ENCODE measurements at places on chromosomes 11 and 22.

DNA sequence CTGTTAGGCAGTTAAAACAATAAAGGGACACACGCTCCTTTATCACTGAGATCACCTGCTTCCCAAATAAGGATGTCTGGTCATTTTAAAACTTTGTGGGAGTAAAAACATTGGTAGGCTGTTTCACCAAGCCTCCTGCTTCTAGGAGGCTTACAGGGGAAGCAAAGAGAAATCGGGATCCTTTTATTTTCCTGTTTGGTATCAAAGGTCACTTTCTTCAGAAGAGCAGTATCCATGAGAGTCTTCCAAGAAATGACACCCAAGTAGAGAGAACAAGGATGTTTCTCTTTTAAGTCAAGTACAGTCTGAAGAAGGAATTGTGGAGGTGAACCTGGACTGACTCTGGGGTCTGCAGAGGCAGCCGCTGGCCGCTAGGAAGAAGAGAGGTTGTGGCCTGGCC, 36.9 kb upstream of the BID start:
- no peak for DNase-seq

- DNase-seq: no peak
Measured at GRCh38 chr22:35840302-35840739, 122.6 kb downstream of the APOL5 start.

DNA sequence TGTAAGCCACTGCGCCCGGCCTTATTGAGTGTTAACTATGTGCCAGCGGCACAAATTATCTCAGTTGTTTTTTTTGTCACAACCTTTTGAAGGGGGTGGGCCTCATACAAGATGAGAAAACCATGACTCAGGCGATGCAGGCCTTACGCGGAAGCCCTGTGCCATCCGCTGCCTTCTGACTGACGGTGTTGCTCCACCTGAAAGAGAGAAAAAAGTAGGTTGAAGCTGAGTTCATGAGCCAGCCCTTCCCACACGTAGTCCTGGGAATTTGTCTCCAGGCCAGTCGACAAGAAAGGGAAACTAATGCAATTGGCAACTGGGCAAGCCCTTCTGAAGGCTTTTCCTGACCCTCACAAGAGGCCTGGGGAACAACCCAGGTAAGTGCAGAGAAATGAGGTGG, 96.9 kb upstream of the CRYBB3 start:
- DNase-seq: no peak

- no peak for DNase-seq
Measured at GRCh38 chr11:94844031-94844430, 75.9 kb downstream of the AMOTL1 start.

DNA sequence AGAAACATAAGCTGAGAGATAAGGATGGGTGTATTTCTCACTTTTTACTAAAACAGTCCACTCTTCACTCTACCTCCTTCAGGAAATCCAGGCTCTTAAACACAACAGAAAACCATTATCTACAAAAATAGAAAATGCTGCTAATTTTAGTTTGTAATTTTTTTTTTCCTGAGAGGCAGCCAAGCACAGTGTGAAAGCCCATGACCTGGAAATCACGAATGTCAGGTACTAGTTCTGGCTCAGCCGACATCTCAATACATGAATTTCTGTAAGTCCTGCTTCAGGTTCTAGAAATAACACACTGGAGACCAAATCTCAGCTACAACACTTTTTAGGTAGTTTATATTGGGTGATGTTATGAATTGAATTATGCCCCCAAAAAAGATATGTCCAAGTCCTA, 308.9 kb downstream of the KCNA4 start:
- no peak for DNase-seq

GRCh38 chr11:124915541-124916369, 3.3 kb upstream of the HEPN1 start:
- no peak for DNase-seq

DNA sequence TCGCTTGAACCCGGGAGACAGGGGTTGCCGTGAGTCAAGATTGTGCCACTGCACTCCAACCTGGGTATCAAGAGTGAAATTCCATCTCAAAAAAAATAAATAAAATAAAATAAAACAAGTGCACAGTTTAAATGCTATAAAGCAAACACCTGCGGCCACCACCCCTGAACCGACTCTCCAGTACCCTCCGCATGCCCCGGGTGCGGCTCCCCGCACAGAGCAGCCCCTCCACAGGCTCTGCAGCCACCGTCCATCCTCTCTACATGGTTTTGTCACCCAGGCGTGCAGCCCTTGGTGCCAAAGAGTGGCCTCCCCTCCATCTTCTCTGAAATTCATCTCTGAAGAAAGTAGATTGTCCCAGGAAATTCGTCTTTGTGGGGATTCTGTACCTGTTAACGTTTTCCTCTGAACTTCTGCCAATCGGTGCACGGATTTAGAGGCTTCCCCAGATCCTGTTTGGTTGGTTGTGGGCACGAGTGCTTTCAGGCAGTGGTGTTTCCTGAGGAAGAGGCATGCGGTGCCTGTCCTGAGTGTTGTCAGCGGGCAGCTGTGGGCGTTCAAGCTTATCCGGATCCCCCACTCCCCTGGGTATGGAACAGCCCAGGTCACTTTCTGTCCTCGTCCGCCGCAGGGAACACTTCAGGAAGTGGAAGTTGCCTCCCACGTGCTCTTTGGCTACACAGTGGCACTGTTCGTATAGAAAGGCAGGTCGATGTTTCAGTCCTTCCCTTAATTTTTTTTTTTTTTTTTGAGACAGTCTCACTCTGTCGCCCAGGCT, 4.1 kb downstream of the MIOX start:
- no peak for DNase-seq

GRCh38 chr11:12704049-12704448, 29.8 kb downstream of the TEAD1 start:
- DNase-seq: no peak

DNA sequence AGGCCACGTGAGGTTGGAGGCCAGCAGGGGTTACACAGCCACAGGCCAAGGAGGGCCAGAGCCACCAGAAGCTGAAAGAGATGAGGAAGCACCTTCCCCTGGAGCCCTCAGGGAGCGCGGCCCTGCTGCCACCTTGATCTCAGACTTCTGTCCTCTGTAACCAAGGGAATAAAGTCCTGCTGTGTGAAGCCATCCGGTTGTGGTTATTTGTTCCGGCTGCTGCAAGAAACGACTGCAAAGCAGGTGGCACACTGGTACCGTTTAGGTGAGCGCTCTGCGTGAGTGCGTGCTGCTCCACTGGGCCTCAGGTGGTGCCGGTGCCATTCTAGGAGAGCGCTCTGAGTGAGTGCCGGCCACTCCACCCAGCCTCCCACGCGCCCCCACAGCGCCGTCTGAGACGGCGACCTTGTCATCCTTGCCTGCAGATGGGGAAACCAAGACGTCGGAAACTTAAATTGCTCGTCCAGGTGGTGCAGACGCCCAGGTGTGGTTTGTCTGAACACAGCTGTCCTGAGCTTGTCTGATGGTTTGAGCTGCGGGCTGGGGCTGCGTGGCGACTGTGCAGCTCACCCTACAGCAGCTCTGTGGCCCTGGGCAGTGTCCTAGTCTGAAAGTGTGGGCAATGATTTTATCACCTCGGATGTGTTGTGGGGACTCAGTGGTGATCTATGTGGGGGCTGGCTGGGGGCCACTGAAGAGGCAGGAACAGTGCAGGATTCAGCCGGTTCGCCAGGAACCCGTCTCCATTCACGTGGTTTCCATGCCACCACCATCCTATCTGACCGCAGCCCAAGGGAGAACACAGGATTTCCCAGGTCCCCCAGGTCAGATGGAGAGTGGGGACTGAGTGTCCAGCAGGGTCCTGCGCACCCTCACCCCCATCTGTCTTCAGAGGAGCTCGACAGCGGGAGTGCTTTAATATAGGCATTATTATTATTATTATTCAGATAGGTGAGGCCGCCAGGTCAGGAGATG, 4.6 kb upstream of the MRGPRG start:
- no peak for DNase-seq

- DNase-seq: no peak
Measured at GRCh38 chr22:46442217-46442853, 95.1 kb downstream of the CELSR1 start.

DNA sequence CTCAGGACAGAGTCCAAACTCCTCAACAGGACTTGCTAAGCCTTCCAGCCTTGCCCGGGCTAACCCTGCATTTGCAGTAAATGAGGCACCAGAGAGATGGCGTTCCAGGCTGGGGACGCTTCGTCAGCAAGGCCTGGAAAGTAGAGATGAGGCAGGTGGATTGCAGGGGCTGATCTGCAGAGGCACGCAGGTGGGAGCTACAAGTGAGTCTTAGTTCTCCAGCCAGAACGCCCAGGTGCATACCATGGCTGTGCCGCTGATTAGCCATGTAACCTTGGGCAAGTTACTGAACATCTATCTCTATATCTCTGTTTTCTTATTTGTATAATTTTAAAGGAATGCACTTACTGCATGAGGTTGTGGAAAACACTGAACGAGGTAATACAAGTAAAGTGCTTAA, 52.7 kb upstream of the BARX2 start:
- DNase-seq: no peak

DNA sequence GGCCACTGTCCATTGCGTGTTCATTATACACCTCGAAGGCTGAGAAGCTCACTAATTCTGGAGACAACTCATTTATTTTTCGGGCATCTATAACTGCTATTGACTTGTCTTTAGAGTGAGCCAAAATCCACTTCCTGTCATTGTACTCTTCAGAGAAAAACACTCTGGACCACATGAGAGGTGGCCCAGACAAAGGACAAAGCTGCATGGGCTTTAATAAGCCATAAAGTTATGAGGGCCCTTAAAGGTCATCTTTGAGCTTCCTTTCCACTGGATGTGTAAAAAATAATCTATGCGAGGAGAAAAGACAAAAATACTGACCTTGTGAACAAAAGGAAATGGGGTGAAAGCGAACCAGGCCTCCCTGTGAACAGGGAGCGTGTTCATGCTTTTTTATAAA, 63.5 kb upstream of the ZC3H12C start:
- DNase-seq: no peak

GRCh38 chr11:86952221-86952875, 2.8 kb downstream of the FZD4 start:
- DNase-seq: no peak

DNA sequence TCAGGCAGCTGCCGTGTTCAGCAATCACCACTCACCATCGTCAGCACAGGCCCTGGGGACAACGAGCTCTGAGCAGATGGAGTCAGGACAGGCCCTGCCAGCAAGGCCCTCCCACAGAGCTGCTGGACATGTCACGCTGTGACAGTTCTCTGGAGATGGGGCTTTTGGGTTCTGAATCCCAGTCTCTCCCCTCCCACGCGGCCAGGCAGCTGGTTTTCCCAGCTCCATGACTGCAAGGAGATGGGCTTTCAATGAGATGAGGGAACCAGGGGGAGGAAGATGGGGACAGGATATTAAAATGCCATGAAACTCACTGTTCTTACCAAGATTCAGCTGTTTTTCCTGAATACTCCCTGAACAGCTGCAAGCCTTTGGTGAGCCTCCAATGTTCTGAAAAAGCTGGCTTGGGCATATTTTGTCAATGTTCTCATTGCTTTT, 305.9 kb downstream of the BRD1 start:
- no peak for DNase-seq

DNA sequence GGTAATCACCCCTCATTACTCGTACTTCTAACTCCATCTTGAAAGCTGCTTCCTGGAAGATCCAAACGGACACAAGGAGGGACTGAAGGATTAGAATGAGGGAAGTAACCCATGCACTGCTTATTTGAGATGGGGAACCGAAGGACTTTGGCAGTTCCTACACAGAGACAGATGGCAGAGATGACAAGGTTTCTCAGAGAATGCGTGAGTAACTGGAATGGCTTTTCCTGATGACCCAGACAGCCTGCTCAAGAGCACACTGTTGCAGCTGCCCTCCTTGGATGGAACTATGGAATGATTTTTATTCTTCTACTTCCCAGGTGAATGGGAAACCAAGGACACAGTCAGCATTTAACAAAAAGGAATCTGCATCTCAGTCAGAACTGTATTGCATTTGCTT, 7.3 kb downstream of the KCNJ11 start:
- no peak for DNase-seq

DNA sequence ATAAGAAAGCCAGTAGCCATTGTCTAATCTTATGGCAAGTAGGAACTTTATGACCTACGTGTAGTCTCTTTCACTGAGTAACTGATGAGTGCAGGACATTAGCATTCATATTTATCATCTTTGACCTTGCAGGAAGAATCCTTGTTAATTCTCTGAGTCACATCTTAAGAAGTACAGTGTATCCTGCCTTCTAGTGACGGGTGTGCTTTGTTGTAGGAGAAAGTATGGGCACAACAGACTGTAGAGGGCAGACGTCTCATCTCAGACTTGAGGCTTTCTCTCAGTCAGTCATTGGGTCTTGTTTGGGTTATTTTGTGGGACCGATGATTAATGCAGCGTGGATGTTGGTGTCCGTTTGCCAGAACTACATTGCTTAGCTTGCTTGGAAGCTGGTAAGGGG, 6.8 kb downstream of the RNF214 start:
- DNase-seq: no peak

DNA sequence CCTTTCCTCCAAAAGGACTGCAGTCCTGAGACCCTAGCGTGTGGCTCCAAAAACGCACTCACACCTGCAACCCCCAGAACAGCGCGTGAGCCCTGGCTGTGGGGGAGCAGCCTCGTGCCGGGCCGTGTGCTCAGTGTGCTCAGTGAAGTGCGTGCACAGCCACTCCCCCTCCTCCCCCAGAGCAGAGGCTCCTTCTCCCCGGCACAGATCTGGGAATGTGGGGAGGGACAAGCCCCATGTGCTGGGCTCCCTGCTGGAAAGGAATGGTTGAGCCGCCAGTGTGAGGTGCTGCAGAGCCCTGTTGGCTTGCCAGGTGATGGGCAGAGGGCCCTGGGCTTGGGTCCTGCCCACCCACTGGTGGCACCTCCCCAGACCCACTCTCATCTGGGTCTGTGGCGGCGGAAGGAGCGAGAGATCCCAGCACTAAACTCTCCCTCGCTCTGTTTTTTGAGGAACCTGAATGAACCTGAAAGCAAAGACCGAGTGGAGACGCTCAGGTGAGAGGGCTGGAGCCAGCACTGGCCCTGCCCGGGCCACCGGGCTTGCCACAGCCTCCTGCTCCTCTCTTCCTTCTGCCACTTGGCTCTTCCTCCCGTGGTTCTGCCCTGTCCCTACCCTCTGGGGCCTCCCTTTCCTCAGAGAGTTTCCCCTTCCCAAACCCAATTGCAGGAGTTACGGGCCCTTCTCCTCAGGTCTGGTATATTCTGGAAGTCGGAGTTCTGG, 9.0 kb downstream of the RCOR2 start:
- no peak for DNase-seq

- no peak for DNase-seq
Measured at GRCh38 chr11:79575701-79576100, 134.9 kb upstream of the TENM4 start.

DNA sequence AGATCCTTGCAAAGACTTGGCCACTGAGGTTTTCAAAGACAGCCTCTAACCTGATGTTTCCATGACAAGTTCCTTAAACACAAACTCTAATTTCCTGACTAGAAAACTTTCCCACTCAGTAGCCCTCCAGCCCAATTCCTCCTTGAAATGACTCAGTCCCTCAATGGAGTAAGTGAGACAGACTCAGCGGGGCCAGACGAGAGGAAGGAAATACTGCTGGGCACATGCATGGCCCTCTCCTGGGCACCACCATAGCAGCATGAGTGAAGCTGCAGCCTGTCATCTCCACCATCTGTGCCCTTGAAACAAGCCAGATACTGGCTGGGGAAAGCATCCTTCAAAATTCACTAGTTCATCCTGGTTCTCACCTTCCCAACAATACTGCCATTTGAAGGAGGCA, 76.2 kb upstream of the GDPD4 start:
- DNase-seq: no peak
